ENCODE measurements at places on chromosomes 5 and 9.

- DNase-seq, result no peak
These were observed 70.0 kb downstream of the SECISBP2 start for GRCh38 chr9:89388084-89388867.

GRCh38 chr9:19828576-19829109 is 39.8 kb upstream of the SLC24A2 start:
- DNase-seq, result no peak

DNA sequence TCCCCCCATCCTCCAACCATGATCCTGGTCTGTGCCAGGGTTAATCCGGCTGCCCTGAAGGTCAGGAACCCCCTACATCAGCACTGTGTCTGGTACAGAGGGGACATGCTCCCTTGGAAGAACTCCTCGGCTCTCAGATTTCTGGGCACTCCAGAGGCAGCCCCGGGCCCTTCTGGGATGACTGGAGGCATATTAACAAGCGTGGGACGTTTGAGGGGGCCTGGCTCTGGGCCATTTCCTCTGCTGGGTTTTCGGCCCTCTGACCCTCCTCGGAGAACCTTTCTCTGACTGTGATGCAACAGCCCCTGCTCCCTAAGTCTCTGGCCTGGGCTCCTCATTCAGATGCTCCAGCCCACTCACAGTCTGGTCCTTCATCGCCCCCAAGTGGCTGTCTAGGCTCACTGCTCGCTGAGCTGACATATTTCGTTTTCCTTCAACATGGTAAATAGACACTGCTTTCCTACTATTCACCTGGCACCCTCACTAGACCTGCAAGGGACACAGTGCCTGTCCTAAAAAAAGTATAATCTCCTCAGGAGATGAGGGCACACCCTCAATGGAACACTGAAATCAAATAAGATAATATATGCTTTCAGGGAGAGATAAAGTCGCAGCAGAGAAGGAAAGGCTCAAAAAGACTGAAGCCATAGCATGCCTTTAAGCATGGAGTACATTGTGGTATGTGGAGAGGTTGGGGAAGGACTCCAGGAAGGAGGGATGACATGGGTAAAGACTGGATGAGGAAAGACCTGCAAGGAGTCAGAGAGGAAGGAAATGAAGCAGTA is 404.7 kb upstream of the TRPC7 start:
- DNase-seq, result no peak

DNA sequence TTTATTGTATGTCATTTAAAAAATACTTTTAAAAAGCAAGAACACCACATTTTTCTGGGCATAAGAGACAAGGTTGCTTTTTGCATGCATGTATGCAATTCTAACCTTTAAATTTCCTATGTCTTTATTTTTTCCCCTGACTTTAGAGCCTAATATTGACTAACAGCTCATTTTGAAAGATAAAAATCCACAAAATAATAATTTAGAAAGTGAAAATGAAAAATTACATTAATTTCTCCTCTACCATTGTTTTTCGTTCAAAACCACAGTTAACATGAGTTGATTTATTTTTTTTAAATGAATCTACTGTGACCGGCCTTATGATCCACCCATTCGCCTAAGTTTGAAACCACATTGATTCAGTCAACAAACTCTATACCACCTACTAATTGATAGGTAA is 137.5 kb upstream of the CDKN2B start:
- DNase-seq, result no peak

DNA sequence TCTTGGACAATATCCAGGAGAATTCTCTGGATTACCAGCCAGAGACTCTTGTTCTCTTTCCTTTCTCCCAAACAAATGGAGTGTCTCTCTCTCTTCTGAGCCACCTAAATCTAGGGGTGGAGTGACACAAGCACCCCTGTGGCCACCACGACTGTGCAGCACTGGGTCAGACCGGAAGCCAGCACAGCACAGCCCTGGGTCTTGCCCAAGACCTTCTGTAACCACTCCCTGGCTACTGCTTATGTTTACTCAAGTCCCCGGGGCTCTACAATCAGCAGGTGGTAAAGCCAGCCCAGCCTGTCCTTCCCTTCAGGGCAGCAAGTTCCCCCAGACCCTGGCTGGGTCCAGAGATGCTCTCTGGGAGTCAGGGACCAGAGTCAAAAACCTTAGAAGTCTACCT is 110.0 kb upstream of the TUT7 start:
- no peak for DNase-seq

- DNase-seq, result no peak
These were observed 3.5 kb downstream of the ALDH7A1 start for GRCh38 chr5:126591549-126591948.

- no peak for DNase-seq
These were observed 40.2 kb downstream of the NLN start for GRCh38 chr5:65762234-65762633.

GRCh38 chr9:94140418-94140780 is 56.1 kb downstream of the PTPDC1 start:
- no peak for DNase-seq

DNA sequence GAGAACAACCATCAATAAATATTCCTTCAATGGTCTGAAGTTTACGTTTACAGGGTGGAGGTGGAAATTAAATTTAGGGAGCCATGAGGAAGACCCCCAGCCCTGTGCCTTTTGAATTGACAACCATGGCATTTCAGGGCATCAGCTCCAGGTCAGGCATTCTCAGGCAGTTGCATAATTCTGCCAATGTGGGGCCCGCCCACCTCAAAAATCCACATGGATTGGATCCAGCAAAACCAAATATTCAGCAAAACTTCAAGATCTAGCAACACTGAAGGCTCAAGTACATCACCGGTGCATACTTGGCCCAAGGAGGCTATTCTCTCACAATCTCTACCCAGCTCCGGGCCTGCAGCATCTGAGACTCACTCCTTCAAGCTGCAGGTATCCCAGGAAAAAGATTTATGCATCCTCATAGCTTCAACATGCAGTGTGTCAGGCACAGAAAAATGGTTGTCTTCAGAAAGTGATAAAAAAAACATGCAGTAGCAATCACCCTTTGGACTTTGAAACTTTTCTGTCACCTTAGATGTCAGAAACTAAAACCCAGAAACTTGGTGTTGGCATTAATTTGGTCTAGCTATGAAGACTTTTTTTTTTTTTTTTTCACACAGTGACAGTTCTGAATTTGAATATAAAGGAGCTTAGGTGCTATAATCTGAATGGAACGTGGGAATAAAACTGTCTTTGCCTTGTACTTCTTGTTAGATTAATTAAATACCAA is 21.4 kb upstream of the ANXA2R start:
- DNase-seq, result no peak

- DNase-seq, result no peak
These were observed 482.4 kb downstream of the CDH10 start for GRCh38 chr5:24162343-24162742.

- DNase-seq, result no peak
These were observed 92.8 kb downstream of the ANKH start for GRCh38 chr5:14778792-14779070.

DNA sequence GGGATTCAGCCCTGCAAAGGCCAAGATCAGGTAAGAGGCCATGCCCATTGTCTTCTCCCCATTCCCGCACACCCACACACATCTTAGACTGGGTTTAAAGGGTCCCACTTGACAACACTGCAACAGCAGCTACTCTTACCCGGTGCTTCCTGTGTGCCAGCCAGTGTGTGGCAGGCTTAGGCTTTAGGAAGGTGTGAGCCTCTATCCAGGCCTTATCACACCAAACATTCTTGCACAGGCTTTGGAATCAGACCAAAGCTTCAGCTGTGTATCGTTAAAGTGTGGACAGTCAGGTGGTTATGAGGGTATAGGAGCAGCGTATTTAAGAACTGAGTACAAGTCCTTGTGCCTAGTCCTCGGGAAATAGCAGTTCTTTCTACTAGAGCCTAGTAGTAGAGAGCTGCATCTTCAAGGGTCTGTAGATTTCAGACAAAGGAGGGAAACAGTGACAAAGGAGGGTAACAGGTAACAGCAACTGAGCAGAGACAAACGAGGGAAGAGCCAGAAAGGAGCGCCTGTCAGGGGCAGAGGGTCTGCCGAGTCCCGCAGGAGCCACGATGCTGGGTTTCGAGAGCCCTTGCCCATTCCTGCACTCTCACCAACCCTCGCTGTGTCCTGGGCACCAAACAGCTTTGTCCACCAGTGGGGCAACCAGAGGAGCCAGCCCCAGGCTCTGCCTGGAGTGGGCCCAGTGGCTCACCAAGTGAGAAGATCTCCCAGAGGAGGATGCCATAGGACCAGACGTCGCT is 30.9 kb downstream of the CSF1R start:
- no peak for DNase-seq

DNA sequence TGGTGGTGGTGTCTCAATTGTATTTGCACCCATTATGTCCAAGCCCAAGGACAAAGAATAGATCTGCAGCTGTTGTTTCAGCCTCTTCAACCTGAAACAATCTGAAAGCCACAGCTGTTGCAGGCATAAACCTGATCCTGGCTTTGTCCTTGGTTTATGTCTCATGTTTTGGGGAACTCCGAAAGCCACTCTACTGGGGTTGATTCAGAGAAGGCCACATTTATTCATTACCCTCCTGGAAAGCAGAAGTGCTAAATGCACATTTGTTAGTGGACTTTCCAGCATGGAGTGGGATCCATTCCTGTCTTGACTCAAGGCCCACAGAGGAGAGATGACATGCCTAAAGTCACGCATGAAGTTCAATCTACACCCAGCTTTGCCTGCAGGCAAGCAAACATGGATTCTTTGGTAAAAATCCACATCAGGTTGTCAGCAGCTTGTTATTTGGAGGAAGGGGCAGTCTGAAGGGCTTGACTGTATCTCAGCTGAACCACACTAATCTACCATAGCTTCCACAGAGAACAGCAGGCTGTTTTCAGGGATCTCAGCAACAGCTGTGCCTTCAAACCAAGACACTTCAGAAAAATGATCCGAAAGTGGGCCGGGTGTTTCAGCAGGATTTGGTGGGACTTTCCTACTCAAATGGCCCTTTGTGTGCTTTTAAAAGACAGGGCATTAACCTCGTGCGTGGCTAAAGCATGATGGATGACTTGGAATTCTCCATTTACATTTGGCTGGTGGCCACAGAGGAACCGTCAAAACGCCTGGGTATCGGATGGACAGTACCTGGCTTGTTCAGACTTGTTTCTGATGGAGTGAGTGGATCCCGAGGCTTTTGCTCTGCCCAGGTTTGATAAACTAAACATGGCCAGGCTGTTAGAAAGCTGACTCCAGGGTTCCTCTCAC is 36.2 kb upstream of the ADAM19 start:
- DNase-seq, result no peak

DNA sequence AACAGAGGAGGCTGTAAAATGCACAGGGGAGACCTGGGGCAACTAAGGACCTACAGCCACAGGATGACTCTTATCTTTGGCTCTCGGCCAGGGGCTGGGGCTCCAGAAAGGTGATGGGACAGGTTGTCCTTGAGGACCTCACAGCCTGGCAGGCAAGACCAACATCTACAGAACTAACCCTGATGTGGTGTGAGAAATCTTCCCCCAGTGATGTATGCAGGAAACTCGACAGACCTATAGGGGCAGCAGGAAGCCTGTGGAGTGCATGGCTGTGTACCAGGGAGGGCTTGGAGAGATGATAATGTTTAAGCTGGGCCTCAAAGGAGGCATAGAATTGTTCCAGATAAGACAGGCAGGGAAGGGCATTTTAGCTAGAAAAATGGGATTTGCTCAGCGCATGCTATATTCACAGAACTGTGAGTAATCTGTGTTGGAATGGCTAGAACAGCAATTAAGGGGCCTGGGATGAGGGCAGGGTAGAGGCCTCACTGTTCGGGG is 68.5 kb upstream of the SLC25A51 start:
- no peak for DNase-seq

GRCh38 chr9:134694714-134695113 is 53.1 kb downstream of the COL5A1 start:
- no peak for DNase-seq

GRCh38 chr5:56616454-56617160 is 198.7 kb upstream of the MAP3K1 start:
- no peak for DNase-seq

- DNase-seq, result peak; percentile 35
These were observed 29.0 kb downstream of the PTGES2 start for GRCh38 chr9:128098297-128099230.

DNA sequence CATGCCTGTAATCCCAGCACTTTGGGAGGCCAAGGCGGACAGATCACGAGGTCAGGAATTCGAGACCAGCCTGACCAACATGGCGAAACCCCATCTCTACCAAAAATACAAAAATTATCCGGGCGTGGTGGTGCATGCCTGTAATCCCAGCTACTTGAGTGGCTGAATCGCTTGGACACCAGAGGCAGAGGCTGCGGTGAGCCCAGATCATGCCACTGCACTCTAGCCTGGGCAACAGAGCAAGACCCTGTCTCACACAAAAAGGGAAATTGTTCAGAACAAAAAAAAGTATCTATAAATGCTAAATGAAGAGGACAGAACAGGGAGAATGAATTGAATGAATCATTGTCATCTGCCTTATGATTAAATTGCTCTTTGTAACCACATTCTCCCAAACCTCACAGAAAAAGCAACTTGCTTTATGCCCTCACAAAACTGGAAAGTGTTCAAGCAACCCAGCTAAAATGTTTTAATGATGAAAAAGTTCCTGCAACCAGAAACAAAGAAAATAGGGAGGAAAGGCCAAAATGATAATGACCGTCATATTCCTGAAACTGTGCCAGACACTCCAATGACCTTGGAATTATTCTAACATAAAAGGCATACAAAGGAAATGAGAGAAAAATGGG is 83.7 kb downstream of the SERINC5 start:
- DNase-seq, result no peak

DNA sequence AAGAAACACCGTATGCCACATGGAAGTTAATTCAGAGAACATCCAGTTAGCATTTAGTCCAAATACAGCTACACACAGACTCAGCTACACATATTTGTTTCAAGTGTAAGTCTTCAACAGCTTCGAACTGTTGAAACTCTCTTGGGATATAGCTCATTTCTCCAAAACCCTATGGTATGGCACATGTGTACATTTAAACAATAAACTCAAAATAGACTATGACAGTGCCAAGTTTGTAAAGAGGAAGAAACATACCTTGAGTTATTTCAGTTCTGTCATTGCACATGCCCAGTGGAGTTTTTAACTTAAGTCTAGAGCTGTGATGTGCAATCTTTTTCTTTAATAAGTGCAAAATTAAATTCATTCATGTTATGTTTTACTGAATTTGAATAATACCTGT is 155.1 kb upstream of the RAI14 start:
- no peak for DNase-seq

DNA sequence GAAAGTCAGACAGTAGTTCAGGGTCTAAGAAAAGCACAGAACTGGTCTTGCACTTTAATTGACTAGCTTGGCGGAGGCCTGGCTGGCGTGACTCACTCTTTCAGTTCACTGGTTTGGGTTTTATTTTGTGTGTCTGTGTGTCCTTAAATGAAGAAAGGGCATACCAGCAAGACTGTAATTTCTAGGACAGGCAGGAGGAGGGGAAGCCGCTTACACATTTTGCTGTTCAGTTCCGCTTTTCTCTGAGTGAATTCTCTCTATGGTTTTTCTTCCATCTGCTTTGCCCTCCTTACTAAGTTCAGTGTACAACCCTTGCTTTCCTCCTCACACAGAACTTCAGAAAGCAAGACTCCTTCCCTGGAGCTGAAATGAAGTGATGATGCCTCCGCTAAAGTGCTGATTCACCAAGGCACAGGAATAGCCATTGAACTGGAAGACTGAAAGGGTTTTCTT is 150.8 kb downstream of the MEF2C start:
- DNase-seq, result peak; percentile 30

GRCh38 chr5:14766584-14766983 is 102.1 kb downstream of the OTULIN start:
- no peak for DNase-seq

- no peak for DNase-seq
These were observed 7.6 kb upstream of the SLC9A3 start for GRCh38 chr5:531749-532315.

- DNase-seq, result no peak
These were observed 94.6 kb upstream of the TXNDC8 start for GRCh38 chr9:110432253-110432652.

- no peak for DNase-seq
These were observed 309.3 kb downstream of the CHSY3 start for GRCh38 chr5:130213607-130214006.

Measured in substantia nigra (tissue), 51 donors.